ENCODE measurements at places on chromosomes 12 and 14. TPM values are rescaled to one million over a fixed set of nuclear protein-coding genes. Genes with fewer than 3 reads are reported as not detected.

TROAP gene
- total RNA-seq, result 111 TPM

NKX2-1 gene
- total RNA-seq, result not detected

- no peak for DNase-seq
Measured at GRCh38 chr14:46444666-46445065, 206.9 kb downstream of the RPL10L start.

- no peak for DNase-seq
Measured at GRCh38 chr14:59213368-59214315, 25.2 kb downstream of the DAAM1 start.

GRCh38 chr14:32827514-32827913 lies 111.2 kb upstream of the NPAS3 start:
- DNase-seq, result no peak

DNA sequence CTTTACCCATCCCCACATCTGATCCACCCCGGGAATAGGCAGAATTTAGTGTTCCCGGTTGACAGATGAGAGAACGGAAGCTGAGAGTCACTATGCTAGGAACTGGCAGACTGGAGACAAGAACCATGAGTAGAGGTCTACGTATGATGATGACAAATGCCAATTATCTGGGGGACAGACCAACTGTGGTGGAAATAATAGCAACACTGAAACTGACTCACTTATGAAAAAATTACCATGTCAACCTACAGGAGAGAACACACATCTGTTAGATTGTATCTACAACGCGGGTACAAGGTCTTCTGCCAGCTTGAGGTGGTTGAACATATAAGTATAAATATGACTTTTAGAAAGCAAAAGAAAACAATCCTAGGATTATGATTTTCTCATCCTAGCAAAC lies 15.4 kb upstream of the SELPLG start:
- no peak for DNase-seq

GRCh38 chr14:75339059-75339458 lies 60.4 kb downstream of the FOS start:
- DNase-seq, result no peak

GRCh38 chr14:102668291-102668873 lies 75.9 kb downstream of the RCOR1 start:
- no peak for DNase-seq
